HepG2 (cell line): ENCODE measurements at places on chromosomes 1 and 21. TPM values are rescaled to one million over a fixed set of nuclear protein-coding genes. Genes with fewer than 3 reads are reported as not detected.

DYNLT5 gene
- total RNA-seq: not detected in 2 replicates

DNA sequence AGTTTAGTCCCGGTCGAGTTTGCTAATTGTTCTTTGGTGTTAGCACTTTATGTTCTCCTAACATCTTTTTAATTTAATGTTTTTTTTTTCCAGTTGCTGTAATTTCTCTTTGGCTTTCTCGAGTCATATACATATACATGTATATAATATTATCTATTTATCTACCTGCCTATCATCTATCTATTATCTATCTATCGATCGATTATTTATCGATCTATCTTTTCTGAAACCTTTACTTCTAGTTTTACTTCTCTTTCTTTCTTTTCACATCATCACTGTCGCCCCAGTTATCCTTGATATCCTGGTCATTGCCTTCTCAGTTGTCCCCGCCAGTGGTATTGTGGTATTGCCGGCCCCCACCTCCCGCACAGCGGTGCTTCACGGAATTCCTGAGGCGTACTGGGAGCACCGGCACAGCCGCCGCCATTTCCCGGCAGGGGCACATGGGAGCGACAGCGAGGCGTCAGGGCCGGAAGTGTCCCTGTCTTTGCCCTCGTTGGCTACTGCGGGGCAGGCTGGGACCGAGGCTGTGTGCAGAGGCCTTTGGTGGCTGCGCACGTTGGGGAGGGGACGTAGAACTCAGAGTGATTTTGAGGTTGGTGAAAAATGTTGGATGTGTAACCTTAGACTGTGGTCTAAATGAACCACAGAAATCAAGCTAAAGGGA lies 101.1 kb downstream of the NUF2 start:
- no peak for DNase-seq
- H3K27me3 ChIP-seq: no peaks in the 10 kb centered on the region
- H3K4me3 ChIP-seq: no peak overlapping the region
- no peak overlapping the region for H3K27ac ChIP-seq

PPM1J gene
- 0.07 TPM in 1 of 2 replicates, not detected in the other for total RNA-seq

GRCh38 chr1:33957854-33958253 lies 94.0 kb downstream of the HMGB4 start:
- H3K36me3 ChIP-seq: no peaks in the 10 kb centered on the region
- no peak for DNase-seq
- no peaks in the 10 kb centered on the region for H3K27me3 ChIP-seq
- no peak overlapping the region for H3K27ac ChIP-seq
- peaks cover 15% of the 10 kb centered on the region for H3K4me1 ChIP-seq

DNA sequence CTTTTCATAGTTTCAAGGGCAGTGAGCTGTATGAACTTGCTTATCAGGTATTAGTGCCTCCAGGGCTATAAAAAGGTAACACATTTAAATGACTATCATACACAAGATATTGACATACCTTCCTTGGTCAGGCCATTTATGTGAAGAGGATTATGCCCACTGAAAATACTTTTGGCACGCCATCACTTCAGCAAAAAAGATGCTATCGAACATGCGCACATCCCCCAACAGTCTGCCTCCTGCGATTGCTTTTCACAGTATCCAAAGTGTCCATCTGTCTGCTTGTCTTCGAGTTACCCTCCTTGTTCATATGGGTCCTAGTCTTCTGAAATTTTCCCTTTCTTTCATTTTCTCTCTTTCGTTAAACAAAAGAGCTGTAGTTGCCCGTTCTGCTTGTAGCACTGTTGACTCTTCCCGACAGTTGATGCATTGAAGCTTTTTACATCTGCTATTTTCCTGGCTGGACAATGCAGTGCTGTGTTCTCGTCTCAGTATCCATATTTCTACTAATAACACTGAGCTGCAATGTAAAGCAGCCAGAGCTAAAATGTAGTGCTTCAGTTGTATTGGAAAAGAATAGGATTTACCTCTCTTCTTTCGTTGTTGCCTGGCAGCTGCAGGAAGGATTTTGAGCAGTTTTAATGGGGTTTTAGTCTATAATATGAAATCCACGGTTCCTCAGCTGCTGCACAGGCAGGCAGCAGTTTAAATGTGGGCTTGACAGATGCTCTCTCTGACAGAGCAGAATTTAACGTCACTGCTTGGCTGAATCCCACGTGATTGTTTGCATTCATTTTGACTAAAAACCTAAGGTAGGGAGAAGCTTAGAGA lies at the start of gene B3GALT2:
B3GALT2 (minus strand) TSS at position 713 of the 831 bp plus-strand sequence. CDS start 5,051 bp downstream, outside the sequence.
- peak; percentile 32 for DNase-seq
- peaks cover 38% of the 10 kb centered on the region for H3K4me1 ChIP-seq
- H3K36me3 ChIP-seq: no peaks in the 10 kb centered on the region
- H3K27me3 ChIP-seq: no peaks in the 10 kb centered on the region
- no peak within 1 kb of the TSS for H3K4me3 ChIP-seq
- peak within 1 kb of the TSS; percentile 30 for H3K27ac ChIP-seq

PDZK1IP1 gene
- total RNA-seq: 0.24 TPM in 1 of 2 replicates, not detected in the other

GRCh38 chr1:234969011-234969441 lies 159.6 kb downstream of the TOMM20 start:
- no peaks in the 10 kb centered on the region for H3K36me3 ChIP-seq
- no peaks in the 10 kb centered on the region for H3K27me3 ChIP-seq
- H3K4me3 ChIP-seq: no peak overlapping the region
- peaks cover 74% of the 10 kb centered on the region for H3K4me1 ChIP-seq
- no peak overlapping the region for H3K27ac ChIP-seq
- DNase-seq: no peak

CEP85 gene
- total RNA-seq: 22.4 and 26.7 TPM in 2 replicates

GRCh38 chr1:114456586-114456985 lies 54.4 kb downstream of the TRIM33 start:
- peaks cover 78% of the 10 kb centered on the region for H3K4me1 ChIP-seq
- peaks cover 16% of the 10 kb centered on the region for H3K36me3 ChIP-seq
- H3K4me3 ChIP-seq: no peak overlapping the region
- H3K27ac ChIP-seq: peak overlapping the region; percentile 92
- no peaks in the 10 kb centered on the region for H3K27me3 ChIP-seq
- DNase-seq: no peak

- H3K27me3 ChIP-seq: no peaks in the 10 kb centered on the region; the same call in 2 of the 3 replicates
- H3K27ac ChIP-seq: peak overlapping the region; percentile 93
- H3K36me3 ChIP-seq: peaks cover 25% of the 10 kb centered on the region
- peak overlapping the region; percentile 91; the same call in 1 of the 2 replicates for H3K4me3 ChIP-seq
- DNase-seq: no peak
- peaks cover 55% of the 10 kb centered on the region for H3K4me1 ChIP-seq
Measured at GRCh38 chr1:36464605-36465393, 615 bp upstream of the MRPS15 start.

DNA sequence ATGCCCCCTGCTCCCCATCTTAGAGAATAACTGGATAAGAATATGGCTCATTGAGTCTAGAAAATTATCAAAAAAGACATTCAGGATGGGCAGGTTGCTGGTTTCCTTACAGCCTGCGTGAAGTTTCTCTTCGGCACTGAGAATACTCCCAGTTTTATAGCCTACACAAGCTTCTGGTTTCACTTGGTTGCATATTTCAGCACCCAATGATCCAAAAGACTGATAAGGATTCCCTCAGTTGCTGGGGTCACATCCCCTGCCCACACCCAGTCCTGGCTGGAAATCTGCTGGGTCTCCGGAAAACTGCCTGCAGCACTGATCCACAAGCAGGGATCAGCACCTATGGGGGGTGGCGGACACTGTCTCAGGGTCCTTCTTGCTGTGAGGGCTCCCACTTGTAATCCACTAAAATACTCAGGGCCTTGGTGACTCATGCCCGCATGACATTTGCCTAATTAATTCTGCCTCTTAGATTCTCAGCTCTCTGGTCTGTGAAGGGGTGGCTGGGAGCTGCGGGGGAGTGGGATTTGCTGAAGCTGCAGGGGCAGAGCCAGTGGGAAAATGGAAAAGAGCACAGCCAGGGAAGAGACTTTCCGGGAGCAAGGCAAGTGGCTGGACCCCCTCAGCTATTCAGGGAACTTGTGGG lies 142.5 kb downstream of the ZNF648 start:
- H3K27me3 ChIP-seq: no peaks in the 10 kb centered on the region
- H3K4me3 ChIP-seq: no peak overlapping the region
- no peak overlapping the region for H3K27ac ChIP-seq
- H3K4me1 ChIP-seq: no peaks in the 10 kb centered on the region

DNA sequence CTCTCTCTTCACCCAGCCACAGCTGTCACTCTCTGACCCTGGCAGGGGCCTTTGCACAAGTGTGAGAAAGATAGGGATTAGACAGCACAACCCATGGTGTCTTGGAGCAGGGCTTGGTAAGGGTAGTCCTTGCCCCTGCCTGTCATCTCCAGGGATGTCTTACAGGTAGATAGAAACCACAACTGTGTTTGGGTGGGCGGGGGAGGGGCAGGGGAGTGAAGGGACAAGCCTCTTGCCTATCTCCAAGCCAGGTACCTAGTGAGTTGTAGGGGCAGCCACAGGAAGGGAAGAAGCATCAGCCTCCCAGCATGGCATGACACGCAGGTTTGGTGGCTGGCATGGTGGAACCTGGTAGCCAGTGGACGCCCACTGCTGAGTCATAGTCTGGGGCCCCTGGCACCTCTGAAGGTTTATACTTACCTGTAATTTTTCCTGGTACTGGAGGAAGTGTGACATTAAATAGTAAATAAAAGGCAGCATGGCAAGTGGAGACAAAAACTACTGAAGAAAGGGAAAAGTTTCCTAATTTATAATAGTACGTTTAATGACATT lies 97.5 kb downstream of the CLEC20A start:
- DNase-seq: no peak
- no peaks in the 10 kb centered on the region for H3K4me1 ChIP-seq
- no peaks in the 10 kb centered on the region for H3K36me3 ChIP-seq
- no peak overlapping the region for H3K4me3 ChIP-seq

- H3K27ac ChIP-seq: no peak overlapping the region
- peaks cover 96% of the 10 kb centered on the region for H3K36me3 ChIP-seq
- H3K4me1 ChIP-seq: peaks cover 31% of the 10 kb centered on the region
- no peaks in the 10 kb centered on the region for H3K27me3 ChIP-seq
- no peak overlapping the region for H3K4me3 ChIP-seq
- no peak for DNase-seq
Measured at GRCh38 chr21:44854664-44855446, 18.6 kb downstream of the PTTG1IP start.

- no peak overlapping the region for H3K4me3 ChIP-seq
- H3K27me3 ChIP-seq: no peaks in the 10 kb centered on the region
- DNase-seq: no peak
- H3K27ac ChIP-seq: no peak overlapping the region
Measured at GRCh38 chr1:153619171-153619570, 3.0 kb upstream of the S100A14 start.

CYP4A22 gene
- not detected in 2 replicates for total RNA-seq

DNA sequence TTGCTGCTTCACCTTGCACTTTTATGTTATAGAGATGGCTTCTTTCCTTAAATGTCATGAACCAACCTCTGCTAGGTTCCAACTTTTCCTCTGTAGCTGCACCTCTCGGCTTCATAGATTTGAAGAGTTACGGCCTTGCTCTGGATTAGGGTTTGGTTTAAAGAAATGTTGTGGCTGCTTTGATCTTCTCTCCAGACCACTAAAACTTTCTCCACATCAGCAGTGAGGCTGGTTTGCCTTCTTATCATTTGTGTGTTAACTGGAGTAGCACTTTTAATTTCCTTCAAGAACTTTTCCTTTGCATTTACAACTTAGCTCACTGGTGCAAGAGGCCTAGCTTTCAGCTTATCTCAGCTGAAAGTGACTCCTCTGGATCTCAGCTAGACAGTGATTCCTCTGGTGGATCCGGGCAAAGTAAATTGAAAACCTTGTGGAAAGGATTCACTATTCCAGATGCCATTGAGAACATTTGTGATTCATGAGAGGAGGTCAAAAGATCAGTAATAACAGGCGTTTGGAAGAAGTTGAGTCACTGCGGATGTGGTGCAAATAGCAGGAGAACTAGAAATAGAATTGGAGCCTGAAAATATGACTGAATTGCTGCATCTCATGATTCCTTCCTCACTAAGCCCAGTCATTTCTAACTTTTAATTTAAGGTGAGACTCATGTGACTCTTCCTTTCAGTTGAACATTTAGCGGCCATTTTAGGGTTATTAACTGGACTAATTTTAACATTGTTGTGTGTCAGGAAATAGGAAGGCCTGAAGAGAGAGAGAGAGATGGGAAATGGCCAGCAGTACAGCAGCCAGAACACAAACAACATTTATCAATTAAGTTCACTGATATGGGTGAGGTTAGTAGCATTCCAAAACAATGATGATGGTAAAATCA lies 16.2 kb upstream of the RGS1 start:
- H3K27ac ChIP-seq: no peak overlapping the region
- peaks cover 7% of the 10 kb centered on the region; the same call in 1 of the 2 replicates for H3K4me1 ChIP-seq
- H3K36me3 ChIP-seq: no peaks in the 10 kb centered on the region
- no peak overlapping the region for H3K4me3 ChIP-seq
- no peaks in the 10 kb centered on the region for H3K27me3 ChIP-seq

DNA sequence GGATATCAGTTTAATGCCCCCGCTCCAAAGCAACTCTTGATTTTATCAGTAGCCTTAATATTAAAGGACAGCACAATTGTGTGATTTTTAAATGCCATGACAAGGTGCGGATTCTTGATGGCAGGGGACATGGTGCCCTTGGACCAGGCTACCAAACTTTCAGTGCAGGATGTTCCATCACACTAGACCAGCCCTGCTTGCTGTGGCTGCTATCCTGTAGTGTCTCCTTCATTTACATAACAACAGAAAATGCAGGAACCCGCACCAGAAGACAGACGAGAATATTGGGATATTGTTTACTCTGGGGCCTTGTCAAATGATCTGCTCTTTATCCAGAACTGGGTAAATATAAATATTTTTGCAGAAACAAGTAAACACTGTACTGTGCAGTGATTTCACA lies 229.3 kb upstream of the PKN2 start:
- H3K4me1 ChIP-seq: no peaks in the 10 kb centered on the region
- no peaks in the 10 kb centered on the region for H3K36me3 ChIP-seq
- H3K27ac ChIP-seq: no peak overlapping the region
- no peaks in the 10 kb centered on the region for H3K27me3 ChIP-seq
- H3K4me3 ChIP-seq: no peak overlapping the region
- no peak for DNase-seq

RGSL1 gene
- total RNA-seq: not detected in 2 replicates

- no peak overlapping the region for H3K4me3 ChIP-seq
- H3K27me3 ChIP-seq: peaks cover 12% of the 10 kb centered on the region
- no peak overlapping the region for H3K27ac ChIP-seq
- H3K4me1 ChIP-seq: peaks cover 5% of the 10 kb centered on the region; the same call in 1 of the 2 replicates
Measured at GRCh38 chr1:6183520-6183989, 3.4 kb upstream of the CHD5 start.

IL19 gene
- total RNA-seq: not detected in 2 replicates

DNA sequence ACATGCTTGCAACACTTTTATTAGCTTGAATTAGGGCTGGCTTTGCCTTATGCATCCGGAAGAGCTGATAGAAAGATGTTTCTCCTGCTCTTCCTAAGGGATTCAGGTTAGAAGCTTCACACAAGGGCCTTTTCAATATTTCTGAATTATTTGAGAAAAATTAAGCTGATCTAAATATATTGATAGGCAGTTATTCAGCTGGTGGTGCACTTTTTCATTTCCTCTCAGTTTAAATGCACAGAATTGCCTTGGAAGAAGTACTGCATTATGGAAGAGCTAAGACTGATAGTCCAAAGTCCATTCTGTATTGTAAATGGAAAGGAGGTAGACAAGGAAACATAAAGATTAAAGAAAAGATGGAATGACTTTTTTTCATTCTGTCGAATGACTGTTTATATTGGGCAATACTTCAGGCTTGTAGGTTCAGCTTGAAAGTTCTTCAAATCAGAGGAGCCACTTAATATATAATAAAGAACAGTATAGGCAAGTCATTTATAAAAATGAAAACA lies 398.4 kb upstream of the B3GALT2 start:
- H3K27ac ChIP-seq: no peak overlapping the region
- H3K4me3 ChIP-seq: no peak overlapping the region
- no peaks in the 10 kb centered on the region for H3K27me3 ChIP-seq
- DNase-seq: no peak
- no peaks in the 10 kb centered on the region for H3K4me1 ChIP-seq
- H3K36me3 ChIP-seq: no peaks in the 10 kb centered on the region

FOXD3 gene
- total RNA-seq: not detected in 2 replicates
